ENCODE measurements at places on chromosomes 16 and 17.

DNA sequence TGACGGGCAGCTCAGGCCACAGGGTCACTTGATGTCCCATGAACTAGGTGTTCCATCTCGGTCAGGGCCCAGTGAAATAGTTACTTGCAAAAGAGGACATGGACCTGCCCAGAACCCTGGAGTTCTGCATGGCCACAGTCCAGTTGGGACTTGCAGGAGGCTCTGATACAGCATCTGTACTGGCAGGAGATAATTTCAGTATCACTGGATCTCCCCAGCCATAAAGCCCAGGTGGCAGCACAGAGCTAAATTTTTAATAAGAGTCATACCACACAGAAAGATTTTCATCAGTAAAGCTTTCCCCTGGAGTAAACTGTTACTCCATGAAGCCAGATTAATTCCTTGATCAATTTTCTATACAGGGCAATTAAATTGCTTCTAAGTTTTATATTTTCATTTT, 18.0 kb upstream of the SLC16A5 start:
- DNase-seq: no peak

DNA sequence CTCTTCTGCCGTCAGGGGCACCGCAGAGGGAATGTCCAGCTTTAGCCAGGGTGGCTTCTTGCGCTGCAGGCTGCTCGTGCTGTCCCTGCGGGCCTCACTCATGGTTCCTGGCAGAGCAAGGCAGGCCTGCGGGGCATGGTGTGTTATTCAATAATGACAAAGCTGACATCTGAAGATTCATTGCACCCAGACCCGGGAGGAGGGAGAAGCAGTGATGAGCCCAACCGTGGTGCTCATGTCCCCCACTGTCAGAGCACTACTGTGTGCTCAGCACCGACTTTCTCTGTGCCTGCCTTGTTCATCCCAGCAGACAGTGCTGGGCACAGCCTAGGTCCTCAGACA, 7.5 kb downstream of the RHBDF1 start:
- DNase-seq: no peak

GRCh38 chr16:52597772-52598483, 51.0 kb upstream of the TOX3 start:
- no peak for DNase-seq

DNA sequence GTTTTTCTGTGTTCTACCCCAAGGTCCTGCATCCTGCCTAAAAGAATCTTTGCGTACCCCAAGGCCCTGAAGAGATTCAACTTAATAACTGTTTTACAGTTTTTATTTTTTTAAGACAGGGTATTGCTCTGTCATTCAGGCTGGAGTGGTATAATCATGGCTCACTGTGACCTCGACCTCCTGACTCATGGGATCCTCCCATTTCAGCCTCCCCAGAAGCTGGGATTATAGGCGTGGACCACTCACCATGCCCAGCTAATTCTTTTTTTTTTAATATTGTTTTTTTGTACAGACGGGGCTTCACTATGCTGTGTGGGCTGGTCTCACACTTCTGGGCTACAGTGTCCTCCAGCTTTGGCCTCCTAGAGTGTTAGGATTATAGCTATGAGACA, 9.3 kb upstream of the FAAP100 start:
- no peak for DNase-seq

DNA sequence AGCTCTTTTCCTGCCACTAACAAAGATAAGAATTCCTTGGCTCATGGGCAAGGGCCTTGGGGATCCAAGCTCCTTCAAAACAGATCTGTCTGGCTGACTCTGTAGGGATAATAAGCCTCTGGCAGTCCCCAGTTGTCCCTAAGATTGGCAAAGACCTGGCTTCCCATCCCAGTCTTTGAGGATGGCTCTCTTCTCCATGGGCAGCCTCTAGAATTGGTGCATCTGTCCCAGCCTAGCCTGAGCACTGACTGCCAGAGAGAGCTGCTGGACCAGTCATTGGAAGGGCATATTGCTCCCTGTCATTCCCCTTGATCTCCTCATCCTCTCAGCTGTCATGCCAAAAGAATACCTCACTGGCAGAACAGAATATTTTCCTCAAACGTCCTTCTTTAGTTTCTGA, 13.2 kb upstream of the CUEDC1 start:
- DNase-seq: no peak

DNA sequence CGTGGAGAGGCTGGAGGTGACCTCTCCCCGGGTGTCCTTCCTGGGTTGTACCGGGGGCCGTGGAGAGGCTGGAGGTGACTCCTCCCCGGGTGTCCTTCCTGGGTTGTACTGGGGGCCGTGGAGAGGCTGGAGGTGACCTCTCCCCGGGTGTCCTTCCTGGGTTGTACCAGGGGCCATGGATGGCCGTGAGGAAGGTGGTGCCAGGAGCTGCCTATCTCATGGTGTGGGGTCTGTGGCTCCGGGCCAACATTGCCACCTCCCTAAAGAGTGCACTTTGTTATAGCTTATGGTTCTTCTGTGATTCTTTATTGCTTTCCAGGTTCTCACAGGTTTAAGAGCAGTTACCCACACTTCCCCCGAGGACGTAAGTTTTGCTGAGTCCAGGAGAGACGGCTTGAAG, 86.3 kb upstream of the ZNF750 start:
- DNase-seq: no peak

GRCh38 chr17:41404024-41404671, 6.7 kb upstream of the KRT31 start:
- peak; percentile 43 for DNase-seq

DNA sequence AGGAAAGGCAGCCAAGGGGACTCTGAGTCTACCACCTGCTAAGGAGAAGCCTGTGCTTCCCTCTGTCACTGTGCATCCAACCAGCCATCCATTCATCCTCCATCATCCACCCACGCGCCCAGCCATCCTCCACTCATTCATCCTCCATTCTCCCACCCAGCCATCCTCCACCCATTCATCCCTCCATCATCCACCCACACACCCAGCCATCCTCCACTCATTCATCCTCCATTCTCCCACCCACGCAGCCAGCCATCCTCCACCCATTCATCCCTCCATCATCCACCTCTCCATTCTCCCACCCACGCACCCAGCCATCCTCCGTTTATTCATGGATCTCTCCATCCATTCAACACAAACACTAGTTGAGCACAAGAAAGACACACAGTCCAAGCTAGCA, 74.1 kb downstream of the COG7 start:
- DNase-seq: no peak

DNA sequence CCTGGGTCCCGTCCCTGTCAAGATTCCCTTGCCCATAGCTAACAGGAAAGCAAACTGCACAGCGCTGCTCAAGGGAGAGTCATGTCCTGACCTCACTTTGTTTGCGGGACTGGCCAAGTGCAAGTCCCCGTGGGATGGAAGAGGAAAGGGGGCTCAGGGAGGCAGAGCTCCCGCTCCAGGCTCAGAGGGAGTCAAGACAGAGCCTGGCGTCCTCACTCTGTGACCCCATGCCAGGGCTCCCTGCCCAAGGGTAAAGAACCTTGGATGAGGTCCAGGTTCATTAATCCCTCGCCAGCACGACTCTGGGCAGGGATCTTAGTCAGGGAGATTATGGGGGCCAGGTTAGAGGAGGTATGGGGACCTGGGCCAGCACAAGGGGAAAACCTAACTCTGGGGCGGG, 51.5 kb upstream of the CBX4 start:
- DNase-seq: no peak

- DNase-seq: no peak
Observed at GRCh38 chr16:4663777-4664465, 29.4 kb upstream of the NUDT16L1 start.

GRCh38 chr16:89612415-89613166, 851 bp upstream of the DPEP1 start:
- DNase-seq: no peak

GRCh38 chr16:11401161-11402050, 56.1 kb downstream of the RMI2 start:
- no peak for DNase-seq
